ENCODE measurements at places on chromosomes 4 and X.

DNA sequence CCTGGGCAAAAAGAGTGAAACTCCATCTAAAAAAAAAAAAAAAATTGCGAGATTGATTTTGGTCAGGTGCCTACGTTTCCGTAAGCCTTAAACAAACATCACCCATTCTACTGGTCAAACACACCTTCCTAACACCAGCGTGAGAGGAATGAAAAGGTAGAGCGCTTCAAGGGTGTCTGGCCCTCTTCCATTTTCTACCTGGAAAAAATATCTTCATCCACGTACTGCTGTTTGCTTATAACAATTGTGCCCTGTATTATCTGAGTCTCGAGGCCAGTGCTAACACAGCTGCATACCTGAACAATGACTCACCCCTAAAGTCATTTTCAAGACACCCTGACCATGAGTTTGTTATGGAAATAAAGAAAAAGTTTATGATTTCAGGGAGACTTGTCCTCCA, 13.9 kb downstream of the TMSB4X start:
- peak; percentile 46 for DNase-seq

- no peak for DNase-seq
These were observed 66.6 kb upstream of the LIMCH1 start for GRCh38 chr4:41471126-41472071.

DNA sequence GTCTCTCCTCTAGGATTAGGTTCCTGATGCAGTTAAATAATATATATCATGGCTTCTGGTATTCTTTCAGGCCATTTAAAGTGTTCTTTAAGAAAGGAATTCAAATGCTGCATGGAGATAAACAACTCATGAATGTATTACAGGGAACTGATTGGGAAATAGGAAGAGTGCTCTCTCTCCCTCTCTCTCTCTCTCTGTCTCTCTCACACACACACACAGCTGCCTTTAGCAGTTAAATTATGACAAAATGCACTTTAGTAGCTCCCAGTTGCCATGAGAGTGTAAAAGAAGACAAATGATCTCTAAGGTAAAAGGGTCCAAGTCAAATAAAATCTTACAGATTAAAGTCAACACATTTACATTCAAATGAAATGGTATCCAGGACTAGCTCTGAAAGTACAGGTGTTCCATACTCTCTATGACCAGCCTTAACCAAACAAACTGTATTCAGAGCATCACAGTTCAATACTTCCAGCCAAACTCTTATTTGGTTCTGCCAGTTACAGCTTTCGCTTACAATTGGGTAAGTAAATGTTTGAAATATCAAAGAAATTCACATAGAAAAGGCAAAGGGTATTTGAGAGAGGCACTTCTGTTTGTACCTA, 94.7 kb upstream of the CXXC4 start:
- no peak for DNase-seq

- no peak for DNase-seq
These were observed 26.9 kb downstream of the FAM241A start for GRCh38 chr4:112172180-112172579.

DNA sequence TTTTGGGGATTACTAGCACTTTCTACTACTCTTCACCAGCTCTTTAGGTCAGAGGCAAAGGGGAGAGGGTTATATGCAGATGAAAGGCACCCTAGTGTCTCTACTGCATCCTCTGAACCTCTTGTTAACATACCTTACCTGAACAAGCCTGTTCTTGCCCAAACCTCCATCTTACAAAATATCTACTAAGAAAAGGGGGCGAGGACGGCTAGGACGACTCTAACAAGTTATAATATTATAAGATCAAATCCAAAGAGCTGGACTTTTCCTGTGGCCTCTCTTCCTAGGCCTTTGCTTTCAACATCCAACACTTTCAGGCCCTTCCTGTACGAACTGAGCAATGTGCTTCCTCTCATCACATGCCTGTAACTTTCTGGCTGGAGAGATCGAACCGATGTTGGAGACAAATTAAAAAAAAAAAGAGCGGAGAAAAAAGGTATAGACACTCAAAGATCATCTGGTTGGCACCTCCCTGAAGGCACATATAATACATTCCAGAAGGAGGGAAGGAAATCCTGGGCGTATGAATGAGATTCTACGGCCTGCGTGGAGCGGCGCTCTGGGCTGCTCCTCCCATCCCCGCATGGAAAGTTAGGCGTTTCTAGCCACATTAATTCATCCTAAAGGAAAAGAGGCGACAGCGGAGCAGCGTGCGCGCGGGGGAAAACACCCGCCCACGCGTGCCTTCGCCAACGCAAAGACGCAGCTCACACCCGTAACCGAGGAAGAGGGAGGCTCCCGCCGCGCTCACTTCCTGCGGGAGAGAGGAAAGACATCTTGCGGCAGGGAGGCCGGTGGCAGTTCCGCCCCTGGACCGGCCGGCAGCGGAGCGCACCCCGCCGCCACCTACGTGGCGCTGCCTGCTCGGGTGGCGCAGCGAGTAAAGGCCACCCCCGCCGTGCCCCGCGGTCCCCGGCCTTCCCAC, 808 bp downstream of the PRDM5 start:
- peak; percentile 84 for DNase-seq

- DNase-seq, result no peak
These were observed 731.4 kb downstream of the FAT4 start for GRCh38 chr4:126046081-126046614.

Data from RKO (cell line).